HL-60 (cell line): ENCODE measurements at places on chromosomes 16 and 17.

- DNase-seq = no peak
Measured at GRCh38 chr16:54594601-54595391, 308.2 kb upstream of the IRX3 start.

DNA sequence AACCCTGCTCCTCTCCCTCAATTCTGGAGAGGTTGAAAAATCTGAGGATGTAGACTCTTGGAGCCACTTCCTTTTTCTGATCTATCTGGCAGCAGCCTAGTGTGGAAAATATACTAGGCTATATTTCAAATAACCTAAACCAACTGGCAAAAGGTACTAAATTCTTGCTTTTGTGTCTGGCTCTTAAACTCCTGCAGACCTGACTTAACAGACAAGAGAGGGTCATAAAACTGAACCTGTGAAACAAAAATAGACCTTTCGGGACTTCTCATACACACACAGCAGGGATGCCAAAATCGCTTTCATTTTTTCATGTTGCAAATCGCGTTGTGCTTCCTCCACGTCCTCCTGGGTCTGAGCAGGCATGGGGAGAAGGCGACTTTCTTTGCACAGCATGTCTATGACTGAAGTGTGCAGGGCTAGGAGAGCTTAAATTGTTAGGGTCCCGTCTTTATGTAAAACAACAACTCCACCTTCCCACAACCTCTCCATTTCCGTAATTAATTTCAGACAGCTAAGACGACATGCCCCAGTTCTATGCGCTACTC lies 520.7 kb upstream of the PSMD7 start:
- DNase-seq = no peak

DNA sequence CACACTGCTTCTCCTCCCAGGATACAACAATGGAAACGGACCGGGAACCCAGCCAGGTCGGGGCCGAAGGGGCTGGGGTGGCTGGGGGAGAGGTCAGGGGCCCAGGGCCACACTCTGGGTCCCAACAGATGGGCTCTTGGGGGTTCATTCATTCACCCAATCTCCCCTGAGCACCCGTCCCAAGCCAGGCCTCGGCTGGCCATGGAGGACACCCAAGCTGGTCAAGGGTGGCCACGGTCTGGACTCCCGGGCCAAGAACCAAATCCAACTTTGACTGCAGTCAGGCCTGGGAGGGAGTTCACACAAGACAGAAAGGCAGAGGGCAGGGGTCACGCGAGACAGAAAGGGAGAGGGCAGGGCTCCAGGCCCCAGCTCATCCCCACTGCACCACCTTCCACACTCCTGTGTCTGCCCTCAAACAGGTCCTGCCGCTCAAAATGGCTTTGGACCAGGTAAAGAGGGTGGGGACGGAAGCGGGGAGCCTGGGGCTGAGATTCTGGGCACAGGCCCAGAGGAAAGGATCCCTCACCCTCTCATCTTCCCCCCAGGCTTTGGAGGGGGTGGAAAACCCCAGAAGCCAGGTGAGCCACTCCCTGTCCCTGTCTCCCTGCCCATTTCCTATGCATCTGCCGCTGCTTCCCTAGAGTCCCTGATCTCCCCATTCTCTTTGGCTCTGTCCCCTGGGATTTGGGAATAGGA lies 12.3 kb upstream of the PKMYT1 start:
- DNase-seq = no peak

DNA sequence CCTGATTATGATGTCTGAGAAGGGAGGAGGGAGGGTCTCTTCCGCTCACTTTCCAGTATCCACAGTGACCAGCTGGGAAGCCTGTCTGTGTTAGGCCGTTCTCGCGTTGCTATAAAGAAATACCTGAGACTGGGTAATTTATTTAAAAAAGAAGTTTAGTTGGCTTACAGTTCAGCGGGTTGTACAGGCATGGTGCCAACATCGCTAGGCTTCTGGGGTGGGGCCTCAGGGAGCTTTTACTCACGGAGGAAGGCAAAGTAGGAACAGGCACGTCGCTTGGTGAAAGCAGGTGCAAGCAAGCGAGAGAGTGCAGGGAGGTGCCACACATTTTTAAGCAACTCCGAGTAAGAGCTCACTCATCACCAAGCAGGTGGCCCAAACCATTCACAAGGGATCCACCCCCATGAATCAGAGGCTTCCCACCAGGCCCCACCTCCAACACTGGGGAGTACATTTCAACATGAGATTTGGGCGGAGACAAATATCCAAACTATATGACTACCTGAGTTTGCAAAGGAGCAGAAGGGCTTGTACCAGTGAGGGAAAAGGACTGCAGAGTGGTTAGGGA lies 137.5 kb downstream of the CCDC182 start:
- DNase-seq = no peak

- peak; percentile 57 for DNase-seq
Measured at GRCh38 chr16:1773703-1774447, 941 bp upstream of the MRPS34 start.

- DNase-seq = peak; percentile 3
Measured at GRCh38 chr17:17913695-17914332, 58.4 kb downstream of the TOM1L2 start.

GRCh38 chr17:50053654-50053960 lies 2.3 kb upstream of the ITGA3 start:
- DNase-seq = no peak

- no peak for DNase-seq
Measured at GRCh38 chr16:3121851-3122467, 9.6 kb downstream of the ZNF205 start.
